ENCODE measurements at places on chromosomes 4 and X. TPM values are rescaled to one million over a fixed set of nuclear protein-coding genes. Genes with fewer than 3 reads are reported as not detected.

- DNase-seq, result peak; percentile 77
These were observed at the start of gene MAMLD1 for GRCh38 chrX:150362599-150363481. Gene MAMLD1, plus strand, starts transcription at chrX:150363317. Its CDS starts 82,200 bp downstream, at chrX:150445517.

GRCh38 chrX:48071064-48071985, at the start of gene ZNF630:
Gene ZNF630, minus strand, starts transcription at chrX:48071640. Its CDS starts 4,754 bp downstream, at chrX:48066886.
- peak; percentile 83 for DNase-seq

DNA sequence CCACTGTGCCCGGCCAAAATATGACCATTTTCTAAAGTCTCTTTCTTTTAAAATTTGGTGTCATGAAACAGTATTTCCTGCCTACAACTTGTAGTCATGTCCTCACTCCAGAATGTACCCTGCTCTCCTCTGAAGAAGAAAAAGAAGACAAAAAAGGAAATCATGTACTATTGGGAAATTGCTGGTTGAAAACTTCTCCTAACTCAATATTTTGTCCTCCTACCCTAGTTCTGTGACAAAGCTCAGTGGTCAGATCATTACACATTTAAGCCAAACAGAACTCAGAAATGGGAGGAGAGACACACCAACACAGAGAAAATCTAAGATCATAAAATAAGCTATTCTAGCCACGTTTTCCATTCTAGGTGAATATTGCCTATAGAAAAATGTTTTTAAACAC, 127.7 kb downstream of the IRF2 start:
- no peak for DNase-seq

GRCh38 chr4:31094474-31094873, 374.3 kb downstream of the PCDH7 start:
- DNase-seq, result no peak

DNA sequence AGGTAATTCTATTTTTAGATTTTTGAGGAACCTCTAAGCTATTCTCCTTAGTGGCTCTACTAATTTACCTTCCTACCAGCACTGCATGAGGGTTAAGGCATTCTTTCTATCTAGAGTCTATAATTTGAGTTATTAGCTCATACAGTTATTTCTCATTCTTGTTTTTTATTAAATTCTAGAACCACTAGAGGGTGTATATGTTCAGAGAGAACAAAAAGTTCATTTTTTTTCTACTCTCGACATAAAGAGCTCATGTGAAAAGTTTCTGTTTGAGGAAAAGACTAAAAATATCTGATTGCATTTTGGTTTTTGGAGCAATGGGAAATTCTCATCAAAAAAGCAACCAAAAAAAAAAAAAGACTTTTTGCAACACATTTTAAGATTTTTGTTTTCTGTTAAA, 57.0 kb upstream of the LRAT start:
- DNase-seq, result no peak

- DNase-seq, result no peak
These were observed 89.5 kb downstream of the SNX25 start for GRCh38 chr4:185298728-185299430.

- peak; percentile 10 for DNase-seq
These were observed 66.8 kb upstream of the NKX1-1 start for GRCh38 chr4:1472911-1473518.

DNA sequence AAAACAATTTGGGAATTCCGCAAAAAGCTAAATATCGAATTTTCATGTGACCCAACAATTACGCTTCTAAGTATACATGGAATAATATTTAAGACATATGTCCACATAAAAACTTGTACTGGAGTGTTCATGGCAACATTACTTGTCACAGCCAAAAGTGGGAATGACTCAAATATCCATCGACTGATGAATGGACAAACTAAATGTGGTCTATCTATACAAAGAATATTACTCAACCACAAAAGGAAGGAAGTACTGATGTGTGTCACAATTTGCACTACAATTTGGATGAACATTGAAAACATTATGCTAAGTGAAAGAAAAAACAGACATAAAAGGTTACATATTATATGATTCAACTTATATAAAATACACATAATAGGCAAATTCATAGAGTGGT, 71.9 kb downstream of the AFF2 start:
- DNase-seq, result no peak

- DNase-seq, result no peak
These were observed 35.3 kb downstream of the FAT1 start for GRCh38 chr4:186688150-186688943.

- DNase-seq, result no peak
These were observed 37.7 kb downstream of the HTT start for GRCh38 chr4:3112201-3112600.

Gene PTTG2
- 1.0 TPM for total RNA-seq

Gene FGD1
- 6.3 TPM for total RNA-seq

Gene AWAT2
- total RNA-seq, result not detected

Gene RAB39B
- total RNA-seq, result not detected

Gene GAB3
- 14.1 TPM for total RNA-seq

Gene TEX13D
- total RNA-seq, result not detected
